ENCODE measurements at places on chromosomes 4 and X.

- no peak for DNase-seq
Observed at GRCh38 chr4:158131027-158131426, 41.8 kb downstream of the GASK1B start.

- DNase-seq = peak; percentile 73
Observed at GRCh38 chr4:1055721-1056590, 44.5 kb downstream of the FGFRL1 start.

DNA sequence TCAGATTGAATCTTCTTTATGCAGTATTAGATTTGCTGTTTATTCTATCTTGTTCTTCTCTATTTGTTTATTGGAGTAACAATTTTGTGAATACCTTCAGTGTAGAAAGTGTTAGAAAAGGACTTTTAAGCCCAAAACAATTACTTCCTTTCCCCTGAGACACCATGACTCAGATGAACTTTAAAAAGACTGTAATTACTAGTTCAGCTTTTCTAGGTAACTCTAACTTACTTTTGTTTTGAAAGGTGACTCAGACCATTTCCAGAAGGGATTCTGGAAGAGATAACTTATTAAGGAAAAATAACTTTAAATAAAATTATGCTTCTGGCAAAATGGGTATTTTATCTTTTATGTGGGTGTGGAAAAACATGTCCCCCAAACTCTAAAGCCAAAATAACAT lies 561.5 kb upstream of the PCDH10 start:
- no peak for DNase-seq

DNA sequence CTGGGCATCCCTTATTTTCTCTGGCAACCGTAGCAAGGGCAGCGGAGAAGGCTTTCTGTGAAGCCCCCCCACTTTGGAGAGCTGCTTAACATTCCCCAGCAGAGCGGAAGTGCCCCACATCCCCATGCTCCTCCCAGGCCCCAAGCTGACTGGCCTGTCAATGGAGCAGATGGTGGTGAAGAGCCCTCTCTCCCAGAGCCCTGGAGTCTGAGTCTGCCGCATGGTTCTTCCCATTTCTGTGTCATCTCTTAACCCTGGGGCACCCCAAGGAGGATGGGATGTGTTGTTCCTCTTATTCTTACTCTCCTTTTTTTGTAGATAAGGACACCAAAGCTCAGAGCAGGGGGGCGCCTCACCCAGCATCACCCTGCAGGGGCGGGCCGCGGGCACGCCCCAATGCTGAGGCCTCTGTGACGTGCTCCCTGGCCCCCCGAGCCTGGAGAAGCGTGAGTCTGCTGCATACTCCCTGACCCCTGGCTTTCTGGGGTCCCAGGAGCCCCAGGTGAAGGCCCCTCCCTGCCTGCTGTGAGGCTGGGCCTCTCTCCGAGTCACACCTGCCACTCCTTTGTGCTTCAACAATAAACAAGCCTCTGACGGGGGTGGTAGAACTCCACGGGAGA lies 35.9 kb downstream of the ADRA2C start:
- no peak for DNase-seq

DNA sequence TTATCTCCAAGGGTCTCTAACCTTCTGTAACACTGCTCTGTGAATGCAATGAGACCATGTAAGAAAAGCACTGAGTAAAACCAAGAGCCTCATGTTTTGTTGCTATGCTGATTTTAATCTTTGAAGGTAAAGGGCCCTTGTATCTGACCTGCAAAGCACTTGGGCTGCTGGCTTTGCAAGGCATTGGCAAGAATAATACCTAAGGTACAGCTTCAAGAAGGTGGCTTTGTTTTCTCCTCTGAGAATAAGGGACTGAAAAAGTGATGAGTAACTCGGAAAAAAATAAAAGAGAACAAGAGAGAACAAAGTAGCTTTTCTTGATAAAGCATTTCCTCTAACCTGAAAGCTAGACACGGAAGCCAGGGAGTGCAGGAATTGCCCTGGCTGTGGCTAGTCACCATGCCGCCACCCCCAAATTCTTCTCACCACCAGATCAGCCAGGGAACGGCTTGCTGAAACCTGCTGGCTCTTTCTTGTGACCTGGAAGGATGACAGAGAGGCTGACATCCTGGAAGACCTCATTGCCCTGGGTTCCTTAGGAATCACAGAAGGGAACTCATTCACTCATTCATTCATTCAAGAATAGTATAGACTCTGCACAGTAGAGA lies 41.8 kb upstream of the HS3ST1 start:
- DNase-seq = no peak

GRCh38 chr4:83152746-83153145 lies 38.2 kb upstream of the PLAC8 start:
- no peak for DNase-seq

DNA sequence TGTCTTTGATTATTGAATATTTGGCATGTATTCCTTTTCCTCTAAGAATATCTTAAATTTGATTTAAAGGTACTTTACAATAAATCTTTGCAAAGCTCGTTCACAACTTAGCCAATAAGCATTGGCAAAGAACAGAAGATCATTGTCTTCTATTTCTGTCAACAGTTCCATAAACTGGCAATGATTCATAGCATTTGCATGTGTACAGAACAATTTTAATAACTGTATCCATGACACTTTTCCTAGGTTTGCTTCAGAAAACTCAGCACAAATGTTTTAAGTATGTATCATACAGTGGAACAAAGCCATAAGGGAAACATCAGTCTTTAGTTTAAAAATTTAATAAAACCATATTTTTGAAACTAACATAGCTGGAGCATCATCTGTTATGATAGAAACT lies 462.7 kb upstream of the RPS6KA3 start:
- no peak for DNase-seq

DNA sequence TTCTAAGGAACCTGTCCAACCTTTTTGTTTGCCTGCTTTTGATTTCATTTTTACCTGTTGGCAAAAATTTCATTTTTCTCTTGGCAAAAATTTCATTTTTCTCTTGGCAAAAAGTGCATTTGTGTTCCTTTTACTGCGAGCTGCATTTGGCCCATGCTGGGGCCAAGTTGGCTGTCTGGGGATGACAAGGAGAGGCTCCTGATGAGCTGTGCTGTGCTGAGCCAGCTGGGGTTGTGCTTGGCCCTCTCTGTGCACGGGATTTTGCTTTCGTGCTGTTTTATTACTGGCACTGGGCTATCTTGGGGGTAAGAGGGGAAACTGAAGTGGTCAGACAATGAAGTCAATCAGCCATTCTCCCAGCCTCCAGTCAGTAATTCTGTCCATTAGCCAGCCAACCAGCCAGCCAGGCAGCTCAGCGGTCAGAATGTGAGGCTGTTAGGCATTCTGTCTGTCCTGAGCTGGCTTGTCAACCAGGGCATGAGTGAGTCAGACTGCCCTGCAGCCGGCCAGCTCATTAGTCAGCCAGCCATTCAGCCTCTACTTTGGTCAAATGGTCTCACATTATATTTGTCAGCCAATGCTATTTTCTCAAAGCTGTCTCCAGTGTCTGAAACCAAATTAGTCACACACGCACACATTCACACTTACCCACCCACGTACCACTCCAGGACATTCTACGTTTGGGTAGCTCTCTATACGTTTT lies 56.9 kb upstream of the PRPS1 start:
- no peak for DNase-seq

GRCh38 chr4:31058656-31059055 lies 338.5 kb downstream of the PCDH7 start:
- no peak for DNase-seq

- no peak for DNase-seq
Observed at GRCh38 chr4:93831716-93832496, 3.4 kb downstream of the ATOH1 start.

GRCh38 chr4:86220121-86220520 lies 139.7 kb downstream of the MAPK10 start:
- DNase-seq = no peak

GRCh38 chrX:53481816-53482465 lies 47.8 kb upstream of the HSD17B10 start:
- DNase-seq = peak; percentile 15

DNA sequence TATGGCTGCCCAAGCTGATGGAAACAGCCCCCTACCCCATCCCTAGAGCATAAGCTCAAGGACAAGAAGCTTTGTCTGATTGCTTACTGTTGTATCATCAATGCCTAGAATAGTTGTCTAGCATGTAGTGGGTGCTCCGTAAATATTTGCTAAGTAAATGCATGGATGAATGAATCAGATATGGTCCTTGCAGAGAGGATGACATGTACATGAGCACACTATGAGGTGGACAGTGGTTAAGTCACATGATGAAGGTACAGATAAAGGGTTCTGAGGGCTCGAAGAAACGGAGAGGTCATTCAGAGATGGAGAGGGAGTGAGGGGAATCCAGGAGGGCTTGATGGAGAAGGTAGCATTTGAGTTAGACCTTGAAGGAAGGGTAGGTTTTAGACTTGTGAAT lies 214.2 kb downstream of the RBMX2 start:
- no peak for DNase-seq

Measured in GM06990 (cell line).